Fibroblast of upper back skin (primary cell): ENCODE measurements at places on chromosomes 2 and 18.

DNA sequence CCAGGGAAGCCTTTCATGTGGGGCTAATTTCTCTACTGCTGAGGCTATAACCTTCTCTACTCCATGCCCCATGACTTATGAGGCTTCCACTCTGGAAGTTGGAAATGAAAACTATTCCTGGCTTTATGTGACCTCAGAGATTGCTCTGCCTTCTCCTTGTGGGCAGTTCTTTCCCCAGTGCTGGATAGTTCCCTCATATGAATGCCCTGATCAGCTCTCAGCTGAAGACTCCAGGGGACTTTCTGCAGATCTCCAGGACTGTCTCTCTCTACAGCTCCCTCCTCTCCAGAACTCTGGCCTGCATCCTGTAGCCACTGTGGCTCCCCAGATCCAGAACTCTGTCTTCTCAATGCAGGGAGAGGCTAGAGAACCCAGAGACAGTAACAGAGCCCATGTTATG lies 235.1 kb downstream of the SEPTIN10 start:
- DNase-seq: no peak

GRCh38 chr2:179201869-179202268 lies 62.8 kb downstream of the SESTD1 start:
- DNase-seq: no peak

- DNase-seq: no peak
Measured at GRCh38 chr2:60764736-60765534, 8.9 kb downstream of the PAPOLG start.

- no peak for DNase-seq
Measured at GRCh38 chr2:26668856-26669750, 23.4 kb upstream of the KCNK3 start.

DNA sequence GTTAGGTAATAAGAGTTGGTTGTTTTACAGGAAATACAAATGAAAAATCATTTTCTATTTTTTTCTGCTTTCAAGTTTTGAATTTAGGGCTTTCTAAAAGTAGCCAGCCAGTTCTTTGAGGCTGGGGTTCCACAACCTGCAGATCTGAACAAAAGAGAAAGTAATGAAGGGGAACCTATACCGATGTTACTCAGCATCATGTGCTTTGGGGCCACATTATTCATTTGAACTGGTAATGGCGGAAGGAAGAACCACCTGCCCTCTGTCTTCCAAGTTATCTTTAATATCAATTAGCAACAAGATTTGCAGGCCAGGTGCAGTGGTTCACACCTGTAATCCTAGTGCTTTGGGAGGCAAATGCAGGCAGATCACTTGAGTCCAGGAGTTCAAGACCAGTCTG lies 12.9 kb upstream of the MRO start:
- no peak for DNase-seq

- DNase-seq: no peak
Measured at GRCh38 chr2:85257359-85257969, 70.3 kb downstream of the TGOLN2 start.

DNA sequence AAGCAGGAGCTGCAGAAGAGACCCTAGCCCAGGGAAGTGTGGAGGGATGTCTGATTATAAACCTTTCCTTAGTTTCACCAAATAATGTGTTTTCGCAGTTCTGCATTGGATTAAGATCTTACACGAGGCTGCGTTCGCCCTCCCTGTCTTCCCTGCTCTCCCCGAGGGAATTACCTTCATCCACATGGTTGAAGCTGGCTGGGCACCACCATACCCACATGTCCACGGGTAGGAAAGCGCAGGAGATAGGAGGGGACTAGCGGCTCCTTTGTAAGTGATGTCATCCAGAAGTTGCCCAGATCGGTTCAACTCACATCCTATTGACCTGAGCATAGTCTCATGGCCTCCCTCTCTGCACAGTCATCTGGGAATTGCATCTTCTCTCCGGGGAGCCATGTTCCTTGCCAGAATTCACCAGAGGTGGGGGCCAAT lies 1.1 kb downstream of the TTL start:
- peak; percentile 38 for DNase-seq

DNA sequence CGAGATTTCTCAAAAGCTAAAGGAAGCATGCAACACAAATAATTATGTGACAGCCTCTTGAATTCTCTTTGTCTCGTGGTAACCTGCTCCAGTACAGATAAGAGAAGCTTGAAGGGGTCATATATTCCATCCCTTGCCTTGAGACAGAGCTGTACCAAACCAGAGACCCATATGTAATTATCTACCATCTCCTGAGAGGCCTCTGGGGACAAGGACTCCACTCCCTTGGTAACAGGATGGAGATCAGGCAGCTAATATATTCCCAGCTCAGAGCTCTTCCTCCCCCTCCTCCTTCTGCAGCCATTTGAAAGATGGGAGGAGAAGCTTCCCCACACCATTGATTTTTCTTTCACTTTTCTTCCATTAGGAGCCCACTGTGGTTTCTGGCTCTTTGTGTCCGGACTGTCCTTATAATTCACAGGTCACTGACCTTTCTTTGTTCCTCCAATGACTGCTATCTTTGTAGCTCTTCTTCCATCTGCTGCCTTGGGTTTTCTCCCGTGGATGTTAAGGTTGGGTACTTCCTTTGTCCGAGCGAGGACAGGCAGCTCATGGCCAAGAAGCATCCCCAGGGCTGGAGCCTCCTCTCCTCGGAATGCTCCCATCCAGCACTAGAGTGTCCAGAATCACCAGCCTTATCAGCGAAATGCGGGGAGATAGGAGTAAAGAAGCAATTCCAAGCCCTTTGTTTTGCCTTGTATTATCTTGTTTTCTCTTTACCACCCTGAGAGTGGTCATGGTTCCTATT lies 72.6 kb upstream of the STPG4 start:
- no peak for DNase-seq

GRCh38 chr2:80830891-80831290 lies 526.3 kb upstream of the LRRTM1 start:
- DNase-seq: no peak

GRCh38 chr2:71722286-71722685 lies 268.9 kb downstream of the DYSF start:
- DNase-seq: no peak

- no peak for DNase-seq
Measured at GRCh38 chr18:39225373-39225772, 1659.8 kb upstream of the CELF4 start.

GRCh38 chr2:140621583-140622362 lies 1509.0 kb downstream of the LRP1B start:
- DNase-seq: no peak

DNA sequence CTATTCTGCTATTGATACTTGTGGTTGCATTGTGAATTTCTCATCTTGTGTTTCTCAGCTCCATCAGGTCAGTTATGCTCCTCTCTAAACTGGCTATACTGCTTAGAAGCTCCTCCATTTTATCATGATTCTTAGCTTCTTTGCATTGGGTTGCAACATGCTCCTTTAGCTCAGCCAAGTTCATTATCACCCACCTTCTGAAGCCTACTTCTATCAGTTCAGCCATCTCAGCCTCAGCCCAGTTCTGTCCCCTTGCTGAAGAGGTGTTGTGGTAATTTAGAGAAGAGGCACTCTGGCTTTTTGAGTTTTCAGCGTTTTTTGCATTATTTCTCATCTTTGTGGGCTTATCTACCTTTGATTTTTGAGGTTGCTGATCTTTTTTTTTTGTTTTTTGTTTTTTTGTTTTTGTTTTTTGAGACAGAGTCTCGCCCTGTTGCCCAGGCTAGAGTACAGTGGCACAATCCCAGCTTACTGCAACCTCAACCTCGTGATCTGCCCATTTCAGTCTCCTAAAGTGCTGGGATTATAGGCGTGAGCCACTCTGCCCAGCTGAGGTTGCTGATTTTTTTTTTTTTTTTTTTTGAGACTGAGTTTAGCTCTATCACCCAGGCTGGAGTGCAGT lies 36.0 kb downstream of the ANKRD12 start:
- DNase-seq: no peak

- DNase-seq: peak; percentile 96
Measured at GRCh38 chr2:203238704-203239526, at the start of gene CYP20A1. Gene CYP20A1, plus strand, starts transcription at chr2:203239018. Its CDS starts 45 bp downstream, at chr2:203239063.

DNA sequence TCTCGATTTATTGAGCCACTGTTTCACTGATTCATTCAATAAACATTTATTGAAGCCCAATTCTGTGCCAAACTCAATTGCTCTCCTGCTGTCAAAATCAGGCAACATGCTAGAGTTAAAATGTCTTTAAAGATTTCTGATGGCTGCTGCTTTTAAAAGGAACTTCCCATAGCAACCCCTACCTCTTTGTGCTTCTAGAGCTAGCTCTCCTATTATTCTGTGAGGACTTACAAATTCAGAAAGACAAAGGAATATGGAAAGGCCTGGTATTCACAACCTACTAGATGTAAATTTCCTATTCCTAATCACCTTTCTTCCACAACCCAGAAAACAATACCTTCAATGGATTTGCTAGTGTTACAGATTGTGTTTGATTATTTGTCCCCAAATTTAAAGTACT lies 395.5 kb downstream of the NRXN1 start:
- no peak for DNase-seq

DNA sequence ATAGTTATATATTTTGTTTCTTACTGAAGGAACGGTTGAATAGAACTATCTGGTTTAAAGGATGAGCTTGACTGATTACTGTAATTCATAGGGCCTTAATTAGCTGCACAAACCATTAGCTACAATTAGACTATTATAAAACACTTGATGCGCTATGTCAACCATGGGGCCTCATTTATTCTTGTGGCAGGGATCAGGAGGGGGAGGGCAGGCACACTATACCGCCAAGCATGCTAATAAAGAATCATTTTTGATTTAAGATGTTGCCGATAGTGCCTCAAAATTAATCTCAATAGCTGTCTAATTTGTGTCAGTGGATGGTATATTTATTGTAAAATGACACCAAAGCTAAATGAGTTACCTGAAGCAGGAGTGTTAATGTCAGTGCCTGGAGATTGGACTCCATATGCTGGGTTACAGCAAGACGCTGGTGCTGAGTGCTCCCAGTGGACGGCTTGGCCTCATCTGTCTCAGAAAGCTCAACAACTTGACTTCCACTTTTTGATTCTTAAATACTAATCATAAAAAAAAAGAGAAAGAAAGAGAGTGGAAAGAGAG lies 1007.0 kb upstream of the CELF4 start:
- DNase-seq: no peak

- DNase-seq: no peak
Measured at GRCh38 chr18:76538846-76539245, 43.8 kb upstream of the ZNF516 start.

- DNase-seq: no peak
Measured at GRCh38 chr2:131580187-131580586, 52.5 kb downstream of the CCDC74A start.

DNA sequence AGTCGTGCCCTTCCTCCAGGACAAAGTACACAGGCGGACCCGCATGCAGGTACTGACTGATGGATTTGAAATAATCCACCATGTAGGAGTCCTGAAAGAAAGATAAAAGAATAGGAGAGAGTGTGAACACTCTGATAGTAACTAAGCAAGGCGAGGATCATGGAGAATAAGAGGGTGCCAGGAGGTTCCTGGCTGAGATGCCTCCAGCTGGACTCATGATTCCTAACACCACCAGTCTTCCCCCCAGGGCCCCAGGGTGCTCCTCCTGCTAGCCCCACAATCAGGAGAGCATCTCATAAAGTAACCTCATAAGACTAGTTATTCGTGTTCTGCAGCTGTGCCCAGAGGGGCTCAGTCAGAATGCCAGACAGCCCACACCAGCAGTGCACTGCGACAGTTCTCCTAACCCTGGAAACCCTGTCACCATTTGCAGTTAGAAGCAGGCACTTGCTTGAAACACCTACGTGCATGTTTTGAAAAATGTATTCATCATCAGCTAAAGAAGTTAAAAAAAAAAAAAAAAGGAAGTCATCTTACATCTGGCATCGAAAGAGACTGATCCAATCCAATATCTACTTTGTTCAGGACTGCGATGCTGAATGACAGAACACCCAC lies 36.7 kb downstream of the RMC1 start:
- DNase-seq: no peak

GRCh38 chr2:45993476-45993991 lies 303.7 kb upstream of the EPAS1 start:
- DNase-seq: peak; percentile 82

- no peak for DNase-seq
Measured at GRCh38 chr2:172712251-172712650, 23.4 kb upstream of the RAPGEF4 start.

- DNase-seq: peak; percentile 22
Measured at GRCh38 chr2:195498176-195498575, 158.8 kb upstream of the SLC39A10 start.

GRCh38 chr2:30716123-30716900 lies 90.9 kb downstream of the CAPN13 start:
- DNase-seq: no peak

- DNase-seq: peak; percentile 61
Measured at GRCh38 chr18:3793545-3793944, 343.6 kb downstream of the TGIF1 start.

- DNase-seq: peak; percentile 28
Measured at GRCh38 chr2:226403369-226403768, 396.3 kb downstream of the IRS1 start.

GRCh38 chr2:162591403-162592083 lies 247.0 kb downstream of the KCNH7 start:
- no peak for DNase-seq

DNA sequence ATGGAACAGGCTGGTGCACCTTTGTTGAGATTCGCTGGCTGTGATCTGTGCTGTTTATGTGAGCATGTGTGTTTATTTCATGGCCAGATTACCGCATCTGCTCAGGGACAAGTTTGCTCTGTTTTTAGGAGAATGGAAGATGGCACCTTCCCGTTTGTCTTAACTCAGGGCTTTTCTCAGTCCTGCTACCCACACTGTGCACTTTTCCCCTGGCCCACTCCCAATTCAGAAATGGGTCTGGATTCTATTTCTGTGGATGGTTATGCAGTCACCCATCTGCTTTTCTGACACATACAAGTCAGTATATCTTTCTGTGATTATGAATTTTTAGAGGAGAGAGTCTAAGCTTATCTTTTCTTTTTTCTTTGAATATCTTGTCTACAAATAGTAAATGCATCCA lies 15.4 kb downstream of the MGAT5 start:
- no peak for DNase-seq

GRCh38 chr2:167275046-167275445 lies 386.8 kb downstream of the XIRP2 start:
- no peak for DNase-seq

DNA sequence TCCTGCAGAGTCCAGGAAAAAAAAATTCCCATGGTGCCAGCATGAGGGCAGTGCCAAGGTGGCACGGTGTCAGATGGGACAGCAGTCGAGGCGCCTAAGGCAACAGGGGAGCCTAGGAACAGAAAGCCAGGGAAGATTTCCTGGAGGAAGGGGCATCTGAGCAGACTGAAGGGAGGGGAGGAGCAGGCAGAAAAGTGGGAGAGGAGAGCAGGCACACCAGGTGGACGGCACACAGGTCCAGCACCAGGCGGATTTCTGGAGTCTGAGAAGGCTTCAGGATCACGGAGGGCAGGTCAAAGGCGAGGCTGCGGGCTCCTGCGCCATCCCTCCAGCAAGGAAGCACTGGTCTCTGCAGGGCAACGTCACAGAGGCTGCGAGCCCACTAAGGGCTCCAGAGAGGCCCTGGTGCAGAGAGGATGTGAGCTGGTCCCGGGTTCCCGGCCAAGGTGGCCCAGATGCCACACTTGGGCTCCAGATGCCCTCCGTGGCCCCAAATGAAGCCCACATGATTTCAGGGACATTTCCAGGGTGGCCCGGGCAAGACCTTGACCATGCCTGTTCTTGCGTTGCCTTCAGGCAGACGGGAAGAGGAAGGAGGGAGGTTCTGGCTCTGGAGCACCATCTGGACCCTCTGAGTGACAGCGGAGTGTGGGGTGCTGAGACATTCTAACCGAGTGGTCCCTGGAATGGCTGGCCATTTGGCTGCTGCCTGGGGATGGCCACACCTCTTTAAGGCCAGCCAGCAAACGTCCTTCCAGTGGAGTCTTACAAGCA lies 4.1 kb downstream of the HS6ST1 start:
- no peak for DNase-seq
